ENCODE measurements at places on chromosomes 12 and 14. TPM values are rescaled to one million over a fixed set of nuclear protein-coding genes. Genes with fewer than 3 reads are reported as not detected.
A peak's percentile ranks its signal among the peaks of the same experiment; 100 is the strongest.

MAP1LC3B2 gene
- total RNA-seq: 1.3 TPM

GRCh38 chr14:94394581-94395207 is 6.3 kb upstream of the SERPINA1 start:
- peak; percentile 63 for DNase-seq

SENP1 gene
- 7.2 TPM for total RNA-seq

LTB4R gene
- total RNA-seq: 3.2 TPM

- DNase-seq: peak; percentile 17
Measured at GRCh38 chr14:105418269-105419194, 1.1 kb upstream of the MTA1 start.

GRCh38 chr14:100772607-100773165 is 46.0 kb downstream of the DLK1 start:
- DNase-seq: no peak

JDP2 gene
- total RNA-seq: 32.7 TPM

ZDHHC22 gene
- total RNA-seq: not detected

DNA sequence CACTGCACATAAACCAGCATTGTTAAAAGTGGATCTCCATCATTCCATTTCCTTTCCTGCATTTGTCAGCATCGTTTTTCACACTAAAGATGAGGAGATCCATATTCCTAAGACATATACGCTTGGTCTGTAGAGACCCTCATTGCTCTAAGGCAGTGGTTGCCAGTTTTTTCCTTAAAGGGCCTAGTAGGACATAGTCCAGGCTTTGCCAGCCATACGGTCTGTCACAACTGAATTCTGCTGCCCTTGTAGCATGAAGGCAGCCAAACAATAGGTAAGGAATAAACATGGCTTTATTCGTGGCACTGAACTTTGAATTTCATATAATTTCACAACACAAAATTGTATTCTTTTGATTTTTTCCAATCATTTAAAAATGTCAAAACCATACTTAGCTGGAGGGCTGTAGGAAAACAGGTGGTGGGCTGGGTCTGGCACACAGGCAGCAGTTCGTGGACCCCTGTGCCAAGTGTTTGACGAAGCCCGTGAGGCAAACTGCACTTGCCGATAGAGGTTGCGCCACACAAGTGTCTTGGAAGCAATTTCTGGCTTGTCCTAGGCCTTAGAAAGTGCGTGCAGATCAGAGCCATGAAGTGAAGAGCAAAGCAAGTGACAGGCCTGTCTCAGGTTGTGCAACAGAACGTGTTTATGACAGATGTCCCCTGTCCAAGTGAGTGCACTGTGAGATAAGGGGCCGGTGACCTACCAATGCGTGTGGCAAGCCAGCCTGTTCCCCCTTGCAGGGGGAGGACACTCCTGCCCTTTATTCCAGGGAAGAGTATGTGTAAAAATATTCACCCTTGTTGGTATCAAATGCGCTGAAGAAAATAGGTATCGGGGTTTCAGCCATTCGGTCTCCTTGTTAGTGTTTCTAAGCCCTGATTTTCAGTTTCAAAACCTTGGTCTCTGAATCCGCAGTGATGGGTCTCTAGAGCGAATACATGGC is 916 bp upstream of the CHPT1 start:
- DNase-seq: peak; percentile 79

ASCL4 gene
- not detected for total RNA-seq

DNA sequence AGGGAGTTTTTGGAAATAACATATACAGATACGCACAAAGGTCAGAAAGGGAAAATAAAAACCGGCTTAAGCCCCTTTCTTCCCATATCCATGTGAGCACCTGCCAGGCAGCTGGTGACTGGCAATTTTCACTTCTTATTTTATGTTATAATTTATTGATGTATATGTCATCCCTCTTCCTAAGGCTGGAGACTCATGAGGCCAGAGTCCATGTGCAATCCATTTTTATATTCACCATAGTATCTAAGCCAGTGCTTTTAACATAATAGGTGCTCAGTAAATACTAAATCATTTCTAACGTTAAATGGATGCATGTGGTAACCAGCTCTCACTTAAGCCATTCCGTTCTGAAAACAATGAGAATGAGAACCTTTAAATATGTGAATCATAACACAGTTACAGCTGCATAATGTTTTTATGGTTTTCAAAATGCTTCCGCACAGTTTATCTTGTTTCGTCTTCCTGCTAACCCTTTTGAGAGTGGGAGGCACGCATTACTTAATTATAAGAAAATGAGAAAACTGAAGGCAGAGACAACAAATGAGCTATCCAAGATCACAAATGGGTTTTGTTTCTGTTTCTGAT is 178.3 kb downstream of the CACNA1C start:
- DNase-seq: no peak

DNA sequence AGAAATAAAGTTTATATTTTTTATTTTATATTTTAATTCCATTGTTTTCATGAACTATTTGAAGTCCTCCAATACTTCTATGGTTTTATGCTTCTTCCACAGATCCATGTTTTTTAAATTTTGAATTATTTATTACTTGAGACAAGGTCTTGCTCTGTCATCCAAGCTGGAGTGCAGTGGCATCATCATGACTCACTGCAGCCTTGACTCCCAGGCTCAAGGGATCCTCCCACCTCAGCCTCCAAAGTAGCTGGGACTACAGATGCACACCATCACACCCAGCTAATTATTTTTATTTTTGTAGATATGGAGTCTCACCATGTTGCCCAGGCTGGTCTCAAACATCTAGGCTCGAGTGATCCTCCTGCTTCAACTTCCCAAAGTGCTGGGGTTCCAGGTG is 28.8 kb upstream of the DLGAP5 start:
- DNase-seq: no peak

CLMN gene
- total RNA-seq: 11.1 TPM

DNA sequence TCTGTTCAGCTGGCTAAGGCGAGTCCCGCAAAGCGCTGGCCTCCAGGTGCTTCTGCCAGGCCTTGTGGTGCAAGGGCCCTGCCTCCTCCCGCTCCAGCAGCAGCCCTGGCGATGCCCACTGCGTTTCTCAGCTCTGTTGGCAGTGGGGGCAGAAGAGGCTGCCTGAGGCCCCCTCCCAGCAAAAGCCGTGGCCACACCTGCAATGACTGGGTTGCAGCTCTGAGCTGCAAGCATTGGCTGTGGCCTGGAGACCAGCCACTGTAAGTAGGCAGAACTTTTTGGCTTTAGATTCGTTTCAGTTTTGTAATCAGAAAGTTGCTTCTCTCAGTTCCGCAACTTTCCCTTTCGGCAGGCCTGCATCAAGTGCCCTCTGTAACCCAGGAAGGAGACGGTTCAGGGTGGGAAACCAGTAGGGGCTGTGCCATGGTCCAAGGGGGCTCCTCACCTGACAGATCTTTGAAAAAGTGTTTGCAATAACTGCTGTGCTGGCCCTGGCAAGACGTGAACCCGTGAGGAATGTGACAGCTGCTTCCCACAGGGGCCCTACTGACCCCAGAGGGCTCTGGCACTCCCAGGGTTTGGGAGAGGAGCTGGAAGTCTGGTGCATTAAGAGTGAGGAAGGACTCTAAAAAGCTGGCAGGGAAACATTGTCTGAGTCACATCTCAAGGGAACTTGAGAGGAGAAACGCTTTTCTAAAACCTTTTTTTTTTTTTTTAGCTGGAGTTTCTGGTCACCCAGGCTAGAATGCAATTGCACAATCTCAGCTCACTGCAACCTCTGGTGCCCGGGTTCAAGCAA is 54.5 kb upstream of the MAX start:
- DNase-seq: peak; percentile 40

- no peak for DNase-seq
Measured at GRCh38 chr12:53338916-53339315, 2.8 kb upstream of the SP7 start.

GPR65 gene
- total RNA-seq: 1.0 TPM

GRCh38 chr12:44618946-44619345 is 257.2 kb downstream of the NELL2 start:
- no peak for DNase-seq

- DNase-seq: no peak
Measured at GRCh38 chr12:9710584-9711375, 22.1 kb downstream of the CLECL1 start.
